ENCODE measurements at places on chromosomes 6 and 20. TPM values are rescaled to one million over a fixed set of nuclear protein-coding genes. Genes with fewer than 3 reads are reported as not detected.

CST2 gene
- total RNA-seq = 1.2 TPM

FRK gene
- total RNA-seq = 5.1 TPM

DNA sequence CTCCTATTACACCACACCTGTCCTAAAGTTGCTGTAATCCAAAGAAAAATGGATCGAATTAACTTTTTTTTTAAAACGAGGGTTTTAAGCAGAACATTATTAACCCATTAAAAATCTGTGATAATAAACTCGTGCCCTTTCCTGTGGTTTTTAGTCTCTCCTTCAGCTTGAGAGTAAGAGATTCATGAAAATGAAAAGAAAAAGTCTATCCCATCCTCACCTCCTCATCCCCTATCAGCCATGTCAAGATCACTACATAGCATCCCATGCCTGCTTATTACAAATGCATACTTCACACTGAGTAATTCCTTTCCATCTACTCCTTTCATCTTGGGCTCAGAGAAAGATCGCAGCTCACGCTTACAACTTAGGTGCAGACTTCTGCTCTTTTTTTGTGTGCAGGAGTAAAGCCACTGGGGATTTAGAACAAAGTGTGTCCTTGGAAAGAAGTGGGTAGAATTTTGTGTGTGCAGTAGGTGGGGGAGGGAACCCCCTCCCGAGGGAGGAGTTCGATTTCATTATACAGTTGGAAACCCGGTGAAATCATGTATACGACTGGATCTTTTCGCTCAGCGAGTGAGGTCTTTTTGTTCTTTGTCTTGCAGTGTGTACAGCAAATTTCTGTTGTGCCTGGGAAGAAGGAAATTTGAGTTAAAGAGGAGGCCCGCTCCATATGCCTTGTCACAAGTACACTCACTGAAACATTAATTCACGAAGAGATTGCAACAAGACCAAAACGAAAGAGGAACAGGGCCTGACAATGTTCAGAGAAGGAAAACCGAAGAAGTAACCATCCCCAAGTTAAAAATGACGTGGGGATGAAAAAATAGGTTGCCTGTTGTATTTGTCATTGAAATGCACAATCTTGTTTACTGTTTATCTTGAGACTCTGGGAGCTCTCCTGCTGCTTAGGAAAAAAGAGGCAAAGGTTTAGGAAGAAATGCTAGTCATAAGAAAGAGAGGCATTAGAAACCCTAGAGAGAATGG, 146.5 kb upstream of the ZNF217 start:
- peaks cover 59% of the 10 kb centered on the region for H3K4me1 ChIP-seq
- peak overlapping the region; percentile 64 for H3K4me3 ChIP-seq
- H3K36me3 ChIP-seq = no peaks in the 10 kb centered on the region

DNA sequence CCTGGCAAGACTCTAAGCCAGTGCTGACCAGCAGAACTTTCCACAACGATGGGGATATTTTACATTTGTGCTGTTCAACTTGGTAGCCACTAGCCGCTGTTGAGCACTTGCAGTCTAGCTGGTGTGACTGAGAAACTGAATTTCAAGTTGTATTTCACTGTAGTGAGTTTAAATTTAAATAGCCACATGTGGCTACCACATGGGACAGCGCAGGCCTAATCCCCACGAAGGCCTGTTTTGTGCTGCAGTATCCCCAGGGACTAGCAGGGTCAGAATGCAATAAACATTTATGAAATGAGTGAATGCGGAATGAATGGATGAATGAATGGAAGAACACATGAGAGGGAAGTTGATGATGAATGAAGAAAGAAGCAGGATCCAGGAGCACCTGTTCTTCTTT, 115.8 kb downstream of the TRERF1 start:
- no peak overlapping the region for H3K27ac ChIP-seq
- H3K27me3 ChIP-seq = no peaks in the 10 kb centered on the region
- no peak overlapping the region for H3K4me3 ChIP-seq
- peaks cover 12% of the 10 kb centered on the region for H3K4me1 ChIP-seq
- peaks cover 2% of the 10 kb centered on the region for H3K36me3 ChIP-seq

GRCh38 chr6:13695252-13695651, 16.4 kb downstream of the RANBP9 start:
- peaks cover 23% of the 10 kb centered on the region for H3K36me3 ChIP-seq
- no peaks in the 10 kb centered on the region for H3K27me3 ChIP-seq
- no peak overlapping the region for H3K4me3 ChIP-seq
- peaks cover 7% of the 10 kb centered on the region for H3K4me1 ChIP-seq
- no peak for DNase-seq

- DNase-seq = no peak
- H3K4me3 ChIP-seq = no peak overlapping the region
- H3K27ac ChIP-seq = peak overlapping the region; percentile 25
- H3K4me1 ChIP-seq = peaks cover 24% of the 10 kb centered on the region
- peaks cover 2% of the 10 kb centered on the region for H3K36me3 ChIP-seq
Measured at GRCh38 chr6:136774228-136775041, 17.8 kb downstream of the MAP3K5 start.

GRCh38 chr6:45784250-45784649, 231.4 kb downstream of the CLIC5 start:
- H3K36me3 ChIP-seq = no peaks in the 10 kb centered on the region
- no peak for DNase-seq
- no peak overlapping the region for H3K4me3 ChIP-seq
- no peak overlapping the region for H3K27ac ChIP-seq
- peaks cover 19% of the 10 kb centered on the region for H3K4me1 ChIP-seq

Measured in mesothelial cell of epicardium (in vitro differentiated cells).